ENCODE measurements at places on chromosomes 3 and 15.

DNA sequence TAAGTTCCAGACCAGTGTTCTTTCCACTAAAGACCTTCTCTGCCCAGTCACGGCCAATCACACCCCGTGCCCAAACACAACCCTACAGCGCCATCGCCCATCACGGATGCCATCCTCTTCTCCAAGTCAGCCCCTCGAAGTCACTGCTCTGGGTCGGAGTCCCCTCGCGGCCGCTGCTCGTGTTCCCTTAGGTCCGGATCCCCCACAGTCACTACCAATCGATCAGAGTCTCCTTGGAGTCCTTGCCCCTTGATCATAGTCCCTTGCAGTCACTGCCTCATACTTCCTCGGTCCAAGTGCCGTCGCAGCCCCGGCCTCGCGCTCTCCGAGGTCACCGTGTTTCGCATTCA lies 461 bp downstream of the PCYT1A start:
- H3K27me3 ChIP-seq, result no peaks in the 10 kb centered on the region
- peak overlapping the region; percentile 97 for H3K27ac ChIP-seq
- peak overlapping the region; percentile 97 for H3K4me3 ChIP-seq
- no peaks in the 10 kb centered on the region for H3K36me3 ChIP-seq
- peaks cover 39% of the 10 kb centered on the region for H3K4me1 ChIP-seq

- H3K4me1 ChIP-seq, result no peaks in the 10 kb centered on the region
- no peak for DNase-seq
- H3K4me3 ChIP-seq, result no peak overlapping the region
- no peak overlapping the region for H3K27ac ChIP-seq
- H3K36me3 ChIP-seq, result no peaks in the 10 kb centered on the region
Measured at GRCh38 chr3:148792516-148792915, 35.1 kb upstream of the CPB1 start.

DNA sequence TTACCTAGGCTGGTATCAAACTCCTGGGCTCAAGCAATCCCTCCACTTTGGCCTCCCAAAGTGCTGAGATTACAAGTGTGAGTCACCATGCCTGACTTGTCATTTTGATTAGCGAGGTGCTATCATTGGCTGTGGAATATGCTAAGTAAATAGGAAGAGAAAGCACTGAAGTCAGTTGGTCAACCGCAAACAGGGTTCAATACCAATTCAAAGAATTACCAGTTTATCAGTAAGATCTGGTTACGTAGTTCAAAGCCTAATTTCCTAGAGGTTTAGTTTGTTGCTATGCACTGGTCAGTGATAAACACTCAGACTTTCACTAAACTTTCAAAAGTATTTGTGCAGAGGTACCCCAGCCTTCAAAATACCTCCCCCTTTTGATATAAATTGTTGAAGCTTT lies 29.5 kb downstream of the GLB1 start:
- H3K4me3 ChIP-seq, result no peak overlapping the region
- H3K27me3 ChIP-seq, result no peaks in the 10 kb centered on the region
- peaks cover 17% of the 10 kb centered on the region for H3K36me3 ChIP-seq
- peak overlapping the region; percentile 53 for H3K27ac ChIP-seq
- DNase-seq, result no peak

- H3K27ac ChIP-seq, result no peak overlapping the region
- no peak overlapping the region for H3K4me3 ChIP-seq
- H3K27me3 ChIP-seq, result peaks cover 13% of the 10 kb centered on the region
- H3K36me3 ChIP-seq, result no peaks in the 10 kb centered on the region
Measured at GRCh38 chr15:51062736-51063135, 32.0 kb downstream of the TNFAIP8L3 start.

DNA sequence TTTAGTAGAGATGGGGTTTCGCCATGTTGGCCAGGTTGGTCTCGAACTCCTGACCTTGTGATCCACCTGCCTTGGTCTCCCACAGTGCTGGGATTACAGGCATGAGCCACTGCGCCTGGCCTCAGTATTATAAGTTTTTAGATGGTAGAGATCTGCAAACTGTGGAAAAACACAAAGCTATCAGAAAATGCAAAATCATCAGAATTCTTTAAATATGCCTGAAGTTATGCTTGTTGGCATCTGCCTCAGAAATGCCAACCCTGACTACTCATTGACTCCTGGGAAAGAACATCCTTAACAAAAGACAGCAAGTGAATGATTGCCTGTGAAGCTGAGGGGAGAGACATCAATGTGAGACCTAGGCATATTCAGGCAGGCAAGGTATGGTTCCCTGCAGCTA lies 94.3 kb upstream of the MB21D2 start:
- no peak overlapping the region for H3K4me3 ChIP-seq
- no peak for DNase-seq
- H3K36me3 ChIP-seq, result no peaks in the 10 kb centered on the region

DNA sequence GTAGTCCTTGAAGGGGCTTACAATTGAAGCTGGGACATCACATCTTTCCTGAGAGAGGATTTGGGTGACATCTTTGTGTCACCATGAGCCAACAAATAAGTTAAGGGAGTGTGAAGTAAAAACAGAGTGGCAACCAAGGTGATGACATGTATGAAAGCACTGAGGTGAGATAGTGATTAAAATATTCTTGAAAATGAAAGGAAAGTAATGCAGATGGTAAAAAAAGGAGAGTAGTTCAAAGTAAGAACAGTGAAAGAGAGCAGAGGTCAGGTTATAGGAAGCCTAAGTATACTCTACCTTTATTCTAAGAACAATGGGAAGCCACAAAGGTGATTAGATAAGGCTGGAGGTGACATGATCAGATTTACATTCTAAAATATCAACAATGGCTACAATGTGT lies 486.1 kb downstream of the DIPK2A start:
- DNase-seq, result no peak
- no peak overlapping the region for H3K27ac ChIP-seq
- H3K27me3 ChIP-seq, result peaks cover 3% of the 10 kb centered on the region

DNA sequence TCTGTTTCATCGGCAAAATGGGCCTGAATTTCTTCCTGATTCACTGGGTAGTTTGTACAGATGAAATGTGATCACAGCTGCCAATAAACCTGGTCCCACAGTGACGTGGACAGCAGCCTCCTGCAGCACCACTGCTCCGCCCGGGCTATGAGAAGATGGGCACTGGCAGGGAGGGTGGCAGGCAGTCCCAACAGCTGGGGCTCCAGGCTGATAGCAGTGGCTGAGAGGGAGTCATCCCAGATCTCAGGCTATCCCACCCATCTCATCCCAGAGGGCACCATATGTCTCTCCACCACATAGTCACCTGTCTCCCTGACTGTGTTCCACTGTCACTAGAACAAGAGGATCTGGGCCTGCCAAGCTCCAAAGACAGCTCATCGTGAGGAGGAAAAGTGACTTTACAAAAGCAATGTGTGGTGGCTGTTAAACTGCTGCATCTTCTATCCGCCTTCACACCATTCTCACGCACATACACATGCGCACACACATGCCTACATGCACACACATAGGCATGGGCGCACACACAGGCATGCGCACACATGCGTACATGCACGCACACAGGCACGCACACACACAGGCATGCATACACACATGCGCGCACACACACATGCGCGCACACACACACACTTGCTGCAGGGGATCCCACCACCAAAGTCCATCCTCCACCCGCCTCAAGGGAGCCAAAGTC lies 46.2 kb downstream of the RGMA start:
- H3K4me3 ChIP-seq, result no peak overlapping the region
- peaks cover 5% of the 10 kb centered on the region for H3K36me3 ChIP-seq
- peaks cover 3% of the 10 kb centered on the region for H3K4me1 ChIP-seq
- H3K27ac ChIP-seq, result no peak overlapping the region

DNA sequence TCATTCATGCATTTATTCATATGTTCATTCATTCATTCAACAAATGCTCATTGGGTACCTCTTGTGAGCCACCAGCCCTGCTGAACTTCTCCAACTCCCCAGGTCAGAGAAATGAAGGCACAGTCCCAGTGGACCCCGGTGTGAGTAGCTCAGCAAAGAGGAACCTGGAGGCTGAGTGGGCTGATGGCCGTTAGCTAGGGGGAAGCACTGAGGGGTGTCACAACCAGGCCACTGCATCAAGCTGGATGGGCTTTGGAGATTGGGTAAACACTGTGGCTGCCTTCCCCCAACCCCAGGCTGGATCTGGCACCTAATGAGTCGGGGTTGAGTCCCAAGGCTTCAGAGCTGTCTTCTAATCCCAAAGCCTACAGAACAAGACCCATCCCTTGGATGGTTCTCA lies 12.1 kb upstream of the ALAS1 start:
- H3K4me3 ChIP-seq, result no peak overlapping the region
- H3K27me3 ChIP-seq, result no peaks in the 10 kb centered on the region
- DNase-seq, result no peak
- peaks cover 6% of the 10 kb centered on the region for H3K4me1 ChIP-seq

DNA sequence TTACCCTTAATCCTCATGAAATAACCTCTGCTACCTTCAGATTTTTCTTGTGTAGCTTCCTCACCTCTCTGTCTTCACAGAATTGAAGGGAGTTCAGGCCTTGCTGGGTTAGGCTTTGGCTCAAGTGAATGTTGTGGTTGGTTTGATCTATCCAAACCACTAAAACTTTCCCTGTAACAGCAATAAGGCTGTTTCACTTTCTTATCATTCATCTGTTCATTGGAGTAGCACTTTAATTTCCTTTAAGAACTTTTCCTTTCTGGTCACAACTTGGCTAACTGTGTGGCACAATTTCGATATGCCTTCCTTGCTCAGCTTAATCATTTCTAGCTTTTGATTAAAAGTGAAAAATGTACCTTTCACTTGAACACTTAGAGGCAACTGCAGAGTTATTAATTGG lies 129.8 kb downstream of the NR1I2 start:
- H3K27me3 ChIP-seq, result no peaks in the 10 kb centered on the region
- DNase-seq, result no peak

GRCh38 chr15:51935466-51936104 lies 36.0 kb downstream of the LEO1 start:
- peak; percentile 11 for DNase-seq
- H3K36me3 ChIP-seq, result peaks cover 9% of the 10 kb centered on the region
- H3K4me1 ChIP-seq, result peaks cover 19% of the 10 kb centered on the region

DNA sequence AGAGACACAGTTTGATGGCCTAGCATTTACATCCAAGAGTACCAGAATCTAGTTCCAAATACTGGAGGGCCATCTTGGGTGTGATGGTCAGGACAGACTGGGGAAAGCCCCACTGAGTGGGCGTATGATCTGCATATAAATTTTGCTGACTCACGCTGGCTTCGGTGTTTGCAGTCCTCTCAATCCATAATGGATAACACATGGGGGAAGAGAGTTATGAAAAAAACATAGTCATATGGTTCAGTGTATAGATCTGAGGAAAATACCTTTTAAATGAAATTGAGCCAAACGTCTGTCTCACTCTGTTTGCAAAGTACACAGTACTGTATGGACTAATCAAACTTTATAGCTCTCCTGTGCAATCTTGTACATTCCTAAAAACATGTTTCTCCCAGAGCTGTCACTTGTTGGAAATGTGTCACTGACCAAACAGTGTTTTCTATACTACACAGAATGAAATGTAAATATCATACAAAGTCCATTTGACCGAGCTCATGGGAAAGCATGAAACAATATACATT lies 125.3 kb upstream of the THBS1 start:
- H3K27ac ChIP-seq, result no peak overlapping the region
- H3K27me3 ChIP-seq, result no peaks in the 10 kb centered on the region
- H3K4me3 ChIP-seq, result no peak overlapping the region

- H3K36me3 ChIP-seq, result peaks cover 1% of the 10 kb centered on the region
- no peak for DNase-seq
- no peaks in the 10 kb centered on the region for H3K27me3 ChIP-seq
- H3K27ac ChIP-seq, result peak overlapping the region; percentile 33
- peaks cover 18% of the 10 kb centered on the region for H3K4me1 ChIP-seq
Measured at GRCh38 chr3:99895131-99895696, 77.6 kb downstream of the CMSS1 start.

- DNase-seq, result no peak
- H3K27ac ChIP-seq, result no peak overlapping the region
- no peak overlapping the region for H3K4me3 ChIP-seq
Measured at GRCh38 chr3:47645551-47645950, 66.9 kb upstream of the CSPG5 start.

- no peak for DNase-seq
- H3K36me3 ChIP-seq, result peaks cover 14% of the 10 kb centered on the region
- H3K4me3 ChIP-seq, result no peak overlapping the region
- H3K27me3 ChIP-seq, result no peaks in the 10 kb centered on the region
- H3K27ac ChIP-seq, result no peak overlapping the region
Measured at GRCh38 chr15:52440946-52441345, 87.7 kb downstream of the MYO5A start.
